CD4-positive, alpha-beta T cell treated with Interleukin-17A for 1 hour (primary cell): ENCODE measurements at places on chromosomes 4 and X.

DNA sequence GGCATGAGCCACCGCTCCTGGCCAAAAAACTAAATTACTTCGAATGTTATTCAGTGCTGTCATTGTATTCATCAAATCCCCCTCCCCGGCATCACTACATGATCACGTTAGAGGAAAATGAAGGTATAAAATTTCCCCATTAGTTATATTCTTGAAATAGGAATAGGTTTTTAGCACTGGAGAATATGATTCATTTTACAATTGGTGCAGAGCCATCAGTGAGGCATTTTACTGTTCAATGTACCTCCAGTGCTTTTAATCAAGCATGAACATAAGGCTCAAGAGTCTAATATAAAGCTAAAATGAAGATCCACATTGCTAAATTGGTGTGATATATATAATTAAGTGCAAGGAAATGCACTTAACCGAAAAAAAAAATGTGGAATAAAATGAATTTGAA, 18.3 kb downstream of the KLF3 start:
- no peak for DNase-seq

GRCh38 chr4:24917076-24917856, 4.4 kb upstream of the CCDC149 start:
- DNase-seq: no peak

DNA sequence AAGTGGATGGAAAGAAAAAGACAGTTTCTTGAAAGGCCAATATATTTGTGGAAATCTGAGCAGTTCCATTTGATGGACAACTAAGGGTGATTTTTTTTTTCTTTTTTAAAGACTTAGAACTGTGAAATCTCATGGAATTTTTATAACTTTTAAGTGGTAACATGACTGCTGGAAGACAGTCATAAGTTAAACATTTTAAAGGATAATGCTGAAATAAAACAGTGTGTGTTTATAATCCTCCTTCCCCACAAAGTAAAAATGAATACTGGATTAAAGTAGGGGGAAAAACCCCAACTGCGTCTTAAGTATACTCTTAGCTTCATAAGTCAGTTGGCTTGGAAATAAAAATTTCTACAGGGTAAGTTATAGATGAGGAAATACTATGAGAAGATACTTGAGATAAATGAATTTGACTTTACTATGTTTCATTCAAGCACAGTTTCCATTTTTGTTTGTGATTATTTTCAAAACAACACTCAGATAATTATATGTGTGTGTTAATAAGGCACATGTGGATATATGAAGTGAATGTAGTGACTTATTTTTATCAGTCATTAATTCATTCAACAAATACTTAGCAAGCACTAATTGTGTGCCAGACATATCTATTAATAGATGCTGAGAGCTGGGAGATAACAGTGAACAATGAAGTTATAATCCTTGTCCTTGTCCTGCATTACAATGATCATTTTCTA, 129.2 kb upstream of the ETNPPL start:
- DNase-seq: no peak

DNA sequence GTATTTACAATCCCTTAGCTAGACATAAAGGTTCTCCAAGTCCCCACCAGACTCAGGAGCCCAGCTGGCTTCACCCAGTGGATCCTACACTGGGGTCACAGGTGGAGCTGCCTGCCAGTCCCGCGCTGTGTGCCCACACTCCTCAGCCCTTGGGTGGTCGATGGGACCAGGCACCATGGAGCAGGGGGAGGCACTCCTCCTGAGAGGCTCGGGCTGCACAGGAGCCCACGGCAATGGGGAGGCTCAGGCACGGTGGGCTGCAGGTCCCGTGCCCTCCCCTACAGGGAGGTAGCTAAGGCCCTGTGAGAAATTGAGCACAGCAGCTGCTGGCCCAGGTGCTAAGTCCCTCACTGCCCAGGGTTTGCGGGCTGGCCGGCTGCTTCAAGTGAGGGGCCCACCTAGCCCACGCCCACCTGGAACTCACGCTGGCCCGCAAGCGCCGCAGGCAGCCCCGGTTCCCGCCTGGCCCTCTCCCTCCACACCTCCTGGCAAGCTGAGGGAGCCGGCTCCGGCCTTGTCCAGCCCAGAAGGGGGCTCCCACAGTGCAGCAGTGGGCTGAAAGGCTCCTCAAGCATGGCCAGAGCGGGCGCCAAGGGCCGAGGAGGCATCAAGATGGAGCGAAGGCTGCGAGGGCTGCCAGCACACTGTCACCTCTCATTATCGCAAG, 113.9 kb downstream of the PRDM5 start:
- DNase-seq: no peak

DNA sequence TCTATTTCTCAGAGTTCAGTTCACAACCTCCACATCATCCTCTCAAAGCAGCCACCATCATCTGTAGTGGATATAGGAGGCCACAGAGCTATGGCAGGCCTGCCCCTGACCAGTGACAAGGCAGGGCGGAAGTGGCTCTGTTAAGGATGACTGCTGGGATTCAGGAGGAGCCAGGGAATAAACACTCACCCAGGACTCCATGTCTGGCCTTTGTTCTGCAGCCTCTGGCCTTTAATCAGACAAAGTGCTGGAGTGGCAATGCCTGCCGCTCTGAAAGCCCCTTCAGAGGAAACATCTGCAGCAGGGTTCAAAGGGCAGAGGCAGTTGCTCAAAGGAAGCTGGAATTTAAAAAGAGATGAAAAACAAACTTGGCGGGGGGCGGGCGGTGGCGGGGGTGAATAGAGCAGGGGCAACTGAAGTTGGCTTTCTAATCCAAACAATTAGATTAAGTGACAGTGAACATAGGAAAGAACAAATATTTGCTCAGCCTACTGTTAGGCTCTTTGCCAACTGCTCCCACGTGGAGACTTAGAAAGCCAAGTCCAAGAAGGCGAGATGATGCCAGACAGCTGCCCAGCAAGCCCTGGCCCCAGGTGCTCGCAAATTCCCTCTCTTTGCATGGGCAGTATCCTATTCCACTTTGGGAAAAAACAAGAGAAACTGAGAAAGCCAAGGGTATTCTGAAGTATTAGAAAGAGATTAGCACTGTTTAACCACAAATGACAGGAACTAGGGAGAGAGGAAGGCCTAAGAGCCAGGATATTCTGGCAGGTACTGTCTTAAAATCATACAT, 5.5 kb downstream of the MPP1 start:
- DNase-seq: no peak

DNA sequence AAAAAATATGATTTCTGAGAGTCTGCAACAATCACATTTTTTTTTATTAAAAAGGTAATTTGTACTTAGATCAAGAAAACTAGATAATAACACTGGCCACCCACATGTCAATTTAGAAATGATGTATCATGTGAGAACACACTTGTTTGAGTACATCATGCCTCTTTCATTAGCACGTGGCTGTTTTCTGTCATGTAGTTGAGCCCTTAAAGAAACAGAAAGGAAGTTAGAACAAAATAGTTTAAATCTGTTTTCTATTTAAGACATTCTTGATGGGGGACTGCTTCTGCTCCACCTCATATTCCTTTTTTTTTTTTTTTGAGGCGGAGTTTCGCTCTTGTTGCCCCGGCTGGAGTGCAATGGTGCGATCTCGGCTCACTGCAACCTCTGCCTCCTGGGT, 207.5 kb downstream of the NSUN7 start:
- no peak for DNase-seq

DNA sequence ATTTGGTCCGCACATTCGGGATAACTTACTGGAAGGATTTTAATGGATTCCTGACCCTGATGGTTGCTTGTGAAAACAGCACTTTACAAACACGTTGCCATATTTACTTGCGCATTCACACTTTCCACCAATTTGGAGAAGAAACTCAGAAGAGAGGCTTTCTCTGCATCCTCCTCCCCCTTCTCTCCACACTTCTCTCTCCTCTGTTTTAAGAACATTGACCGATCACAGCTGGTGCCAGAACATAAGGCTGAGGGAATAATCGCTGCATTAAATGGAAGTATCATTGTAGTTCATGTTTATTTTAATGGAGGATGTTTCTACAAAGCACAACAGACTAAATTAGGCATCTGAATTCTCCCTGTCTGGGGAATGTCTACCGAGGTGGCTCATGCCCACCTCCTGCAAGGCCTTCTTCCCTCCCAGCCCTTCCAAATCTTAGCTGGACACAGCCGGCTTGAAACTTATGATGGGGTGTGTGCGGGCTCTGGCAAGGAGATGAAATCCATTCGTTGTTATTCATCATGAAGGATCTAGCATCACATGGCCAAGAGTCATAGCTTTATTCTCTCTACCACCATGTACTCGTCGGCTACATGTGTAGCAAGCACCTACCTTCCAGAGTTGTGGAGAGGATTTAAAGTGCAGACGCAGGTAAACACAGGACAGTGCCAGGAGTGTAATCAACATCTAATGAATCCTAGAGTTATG, 204.1 kb downstream of the LDB2 start:
- DNase-seq: no peak

DNA sequence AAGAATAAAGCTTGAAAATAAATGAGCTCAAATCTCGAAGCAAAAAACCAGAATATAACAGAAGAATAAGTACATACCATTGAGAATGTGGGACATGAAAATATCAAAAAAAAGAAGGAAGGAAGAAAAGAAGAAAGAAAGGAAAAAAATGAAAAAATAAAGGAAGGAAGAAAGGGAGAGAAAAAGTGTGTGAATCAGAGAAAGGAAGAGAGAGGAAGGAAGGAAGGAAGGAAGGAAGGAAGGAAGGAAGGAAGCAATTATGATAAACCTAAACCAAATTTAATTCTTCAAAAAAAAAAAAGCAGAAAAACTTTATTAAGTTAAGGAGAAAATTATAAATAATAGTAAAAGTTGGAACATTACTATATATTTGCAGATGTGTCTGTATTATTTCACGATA, 949.8 kb downstream of the NLGN4X start:
- no peak for DNase-seq

DNA sequence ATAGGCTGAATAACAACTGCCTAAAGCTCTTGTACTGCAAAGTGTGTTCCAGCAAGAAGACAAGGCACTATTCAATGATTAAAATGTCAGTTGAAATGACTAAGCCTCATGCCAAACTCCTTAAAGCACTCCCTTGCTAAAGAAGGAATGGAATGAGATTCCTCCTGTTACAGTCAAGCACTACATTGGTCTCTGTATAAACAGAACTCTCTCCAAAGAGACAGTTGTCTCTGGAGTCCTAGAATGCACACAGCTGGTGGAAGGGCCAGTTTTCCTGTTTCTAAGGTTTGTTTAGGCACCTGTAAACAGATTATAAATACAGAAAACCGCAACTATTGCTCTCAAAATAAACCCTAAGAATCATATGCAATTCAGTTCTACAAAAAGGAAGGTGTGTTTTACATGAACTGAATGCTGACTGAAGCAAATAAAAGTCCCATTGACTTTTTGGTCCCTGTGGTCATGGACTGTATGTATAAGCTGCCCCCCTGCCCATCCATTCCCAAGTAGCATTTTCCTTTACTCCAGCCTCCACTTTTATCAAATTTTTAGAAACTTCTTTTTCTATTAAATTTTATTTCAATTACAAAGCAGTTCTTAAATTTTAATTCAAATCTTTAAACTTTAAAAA, 47.0 kb downstream of the FAT1 start:
- no peak for DNase-seq

DNA sequence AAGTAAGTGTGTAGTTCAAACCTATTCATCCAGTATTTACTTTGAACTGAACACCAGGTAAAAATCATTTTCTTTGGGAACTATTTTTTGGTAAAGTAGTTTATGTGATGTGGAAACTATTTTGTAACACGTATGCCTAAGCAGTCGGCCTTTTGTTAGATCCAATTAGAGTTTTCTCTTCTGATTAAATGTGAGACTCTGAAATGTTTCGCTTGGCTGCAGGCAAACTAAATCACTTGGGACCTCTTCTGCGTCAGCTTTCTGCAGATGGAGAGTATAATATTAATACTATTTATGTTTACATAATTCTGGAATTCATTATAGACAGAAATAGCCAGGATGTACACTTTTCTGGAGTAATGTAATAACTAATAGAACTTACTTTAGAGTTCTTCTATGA, 46.9 kb downstream of the BMPR1B start:
- no peak for DNase-seq

DNA sequence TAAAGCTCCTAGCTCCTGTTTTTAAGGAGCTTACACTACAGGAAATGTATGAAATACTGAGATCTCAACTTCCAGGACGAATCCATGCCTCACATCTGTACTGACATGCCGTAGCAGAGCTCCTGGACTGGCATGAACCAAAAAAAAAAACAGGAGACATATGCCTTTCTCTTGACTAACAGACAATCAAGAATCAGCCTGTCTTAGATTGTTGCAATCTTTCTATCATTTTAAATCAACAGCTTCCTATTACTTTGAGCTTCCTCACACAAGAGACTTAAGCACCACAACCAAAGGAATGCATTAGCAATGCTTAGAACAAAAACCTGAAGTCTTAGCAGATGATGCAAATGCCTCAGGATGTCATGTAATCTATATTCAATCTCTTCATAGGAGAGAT, 34.7 kb upstream of the AREG start:
- DNase-seq: no peak

DNA sequence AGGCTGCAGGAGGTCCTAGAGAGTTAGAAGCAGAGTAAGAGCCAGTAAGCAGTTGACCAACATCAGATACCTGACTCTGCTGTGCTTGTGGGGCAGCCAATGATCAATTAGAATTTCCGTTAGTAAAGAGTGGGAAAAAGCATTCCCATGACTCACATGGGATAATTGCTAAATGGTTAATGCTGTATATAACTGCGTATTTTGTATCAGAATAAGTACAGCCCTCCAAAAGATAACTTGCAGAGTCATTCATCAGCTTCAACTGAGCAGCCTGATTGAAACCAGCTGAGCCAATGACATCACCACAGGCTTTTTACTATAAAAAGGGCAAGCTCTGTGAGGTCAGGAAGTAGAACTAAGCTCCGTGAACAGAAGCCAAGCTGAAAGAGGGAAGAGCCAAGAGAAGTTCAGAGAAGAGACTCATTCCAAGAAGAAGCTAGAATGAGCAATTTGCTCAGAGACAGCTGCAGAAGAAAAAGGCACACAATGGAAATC, 67.9 kb downstream of the PPP3CA start:
- no peak for DNase-seq

- no peak for DNase-seq
Measured at GRCh38 chr4:183905081-183905592, at the start of gene STOX2. Gene STOX2, plus strand, starts transcription at chr4:183905307. Its CDS starts 1,484 bp downstream, at chr4:183906791.

- peak; percentile 61 for DNase-seq
Measured at GRCh38 chrX:119784747-119785446, 6.5 kb downstream of the RPL39 start.

GRCh38 chrX:108064613-108065012, 19.7 kb downstream of the VSIG1 start:
- no peak for DNase-seq

- DNase-seq: no peak
Measured at GRCh38 chrX:107563824-107564223, 64.5 kb upstream of the PRPS1 start.
